ENCODE measurements at places on chromosomes 5 and 9. TPM values are rescaled to one million over a fixed set of nuclear protein-coding genes. Genes with fewer than 3 reads are reported as not detected.

MED22 gene
- total RNA-seq: 17.9 TPM

PCDHGA9 gene
- total RNA-seq: 2.8 TPM

EDIL3 gene
- 75.7 TPM for total RNA-seq

GAPVD1 gene
- total RNA-seq: 58.8 TPM

AGTPBP1 gene
- 9.8 TPM for total RNA-seq

ADGRV1 gene
- total RNA-seq: not detected

KIAA1958 gene
- total RNA-seq: 0.98 TPM

LCN15 gene
- total RNA-seq: not detected

SPOCK1 gene
- total RNA-seq: 4.5 TPM

PCDHAC2 gene
- 5.1 TPM for total RNA-seq

GRCh38 chr9:73596321-73596720, 444.7 kb downstream of the ANXA1 start:
- no peak for DNase-seq

DNA sequence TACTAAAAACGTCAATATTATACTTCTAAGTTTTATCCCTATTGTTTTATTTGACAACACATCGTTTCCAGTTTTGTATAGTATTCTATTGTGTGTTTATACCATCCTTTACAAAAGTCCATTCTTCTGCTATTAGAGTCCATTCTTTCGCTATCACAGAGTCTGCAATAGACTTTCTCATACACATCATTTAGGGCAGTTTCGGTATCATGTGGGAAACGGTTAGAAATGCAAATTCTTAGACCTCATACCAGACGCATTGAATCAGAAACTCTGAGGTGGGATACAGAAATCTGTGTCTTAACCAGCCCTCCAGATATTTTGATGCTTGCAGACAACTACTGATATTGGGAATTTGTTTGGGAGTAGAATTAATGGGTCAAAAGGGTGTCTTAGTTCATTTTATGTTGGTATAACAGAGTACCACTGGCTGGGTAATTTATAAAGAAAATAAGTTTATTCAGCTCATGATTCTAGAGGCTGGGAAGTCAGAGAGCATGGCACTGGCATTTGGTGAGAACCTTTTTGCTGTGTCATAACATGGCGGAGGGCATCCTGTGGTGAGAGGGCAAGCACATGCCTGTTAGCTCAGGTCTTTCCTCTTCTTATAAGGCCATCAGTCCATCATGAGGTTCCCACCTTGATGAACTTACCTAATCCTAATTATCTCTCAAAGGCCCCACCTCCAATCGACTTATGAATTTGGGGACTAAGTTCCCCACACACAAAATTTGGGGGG, 21.1 kb downstream of the CARTPT start:
- DNase-seq: no peak

- no peak for DNase-seq
Observed at GRCh38 chr9:99602854-99603253, 218.8 kb upstream of the NR4A3 start.

GRCh38 chr9:130137641-130138081, 34.5 kb upstream of the NCS1 start:
- DNase-seq: no peak

GRCh38 chr9:90249094-90249493, 393.5 kb downstream of the DIRAS2 start:
- DNase-seq: no peak

DNA sequence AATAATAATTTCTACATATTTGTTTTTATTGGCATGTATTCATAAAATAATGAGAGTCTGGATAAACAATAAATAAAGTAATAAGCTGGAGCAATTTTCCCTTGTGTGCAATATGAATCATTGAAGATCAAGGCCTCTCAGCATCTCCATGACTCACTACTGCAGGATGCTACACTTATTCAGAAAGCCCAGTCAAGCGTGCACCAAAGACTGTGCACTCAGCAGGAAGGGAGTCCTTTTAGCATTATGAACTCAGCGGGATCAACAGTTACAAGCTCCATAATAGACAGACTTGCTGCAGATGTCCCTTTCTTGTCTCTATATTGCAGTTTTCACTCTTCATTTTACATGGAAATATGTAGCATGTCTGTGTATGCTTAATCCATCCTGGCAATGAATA, 485.3 kb downstream of the CDH9 start:
- DNase-seq: peak; percentile 82

GRCh38 chr9:127361561-127361960, 35.4 kb upstream of the SLC2A8 start:
- DNase-seq: no peak

- peak; percentile 57 for DNase-seq
Observed at GRCh38 chr5:157778121-157778805, 34.8 kb downstream of the LSM11 start.

GRCh38 chr5:96434201-96434645, 1.2 kb upstream of the PCSK1 start:
- DNase-seq: peak; percentile 67

DNA sequence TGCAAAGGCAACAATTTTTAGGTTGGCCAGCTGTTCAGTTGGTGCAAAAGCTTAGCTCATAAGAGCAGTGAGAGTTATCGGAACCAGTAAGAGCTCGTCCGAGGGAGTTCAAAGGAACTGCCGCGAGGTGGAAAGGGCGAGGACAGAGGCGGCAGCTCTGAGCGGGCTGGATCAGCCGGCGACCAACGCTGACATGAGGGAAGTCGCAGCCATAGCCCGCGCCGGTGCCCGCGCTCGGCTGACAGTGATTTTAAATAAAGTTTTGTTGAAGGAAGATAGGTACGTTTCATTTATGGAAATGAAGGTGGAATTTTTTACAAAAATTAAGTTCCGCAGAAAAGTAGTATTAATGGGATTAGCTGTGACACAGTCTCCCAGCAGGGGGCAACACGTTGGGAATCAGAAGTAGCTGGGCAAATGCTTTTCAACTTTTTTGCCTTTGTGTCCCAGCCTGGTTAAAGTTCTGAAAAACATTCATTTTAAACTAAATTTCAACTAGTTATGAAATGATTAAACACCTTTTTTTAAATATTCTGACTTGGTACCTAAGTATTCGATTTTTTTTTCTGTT, 43.2 kb downstream of the FBXO4 start:
- DNase-seq: no peak

GRCh38 chr9:135037521-135038250, 49.8 kb upstream of the OLFM1 start:
- no peak for DNase-seq

GRCh38 chr9:127492616-127493015, 41.3 kb downstream of the LRSAM1 start:
- DNase-seq: no peak

- DNase-seq: peak; percentile 69
Observed at GRCh38 chr5:172919525-172920446, 39.4 kb upstream of the RPL26L1 start.

- DNase-seq: no peak
Observed at GRCh38 chr9:104850786-104851545, 77.0 kb downstream of the ABCA1 start.

GRCh38 chr5:10424124-10424731, 17.5 kb upstream of the ROPN1L start:
- DNase-seq: peak; percentile 60

DNA sequence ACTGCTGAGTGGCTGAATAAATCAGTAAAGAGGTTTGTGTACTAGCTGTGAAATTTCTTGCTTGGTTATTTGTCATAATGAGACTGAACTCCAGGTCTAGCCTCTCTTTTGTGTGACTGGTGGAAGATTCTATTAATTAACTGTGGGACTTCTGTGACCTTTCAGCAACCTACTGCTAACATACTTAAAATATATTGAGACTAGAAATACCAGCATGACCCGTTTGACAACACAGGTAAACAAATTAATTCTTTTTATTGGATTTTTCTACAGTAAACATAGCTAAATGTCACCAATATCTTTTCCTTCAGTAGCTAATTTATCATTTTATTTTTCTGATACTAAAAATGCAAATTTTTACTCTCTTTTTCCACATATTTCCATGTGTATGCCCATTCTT, 390.4 kb upstream of the KCNN2 start:
- DNase-seq: no peak

DNA sequence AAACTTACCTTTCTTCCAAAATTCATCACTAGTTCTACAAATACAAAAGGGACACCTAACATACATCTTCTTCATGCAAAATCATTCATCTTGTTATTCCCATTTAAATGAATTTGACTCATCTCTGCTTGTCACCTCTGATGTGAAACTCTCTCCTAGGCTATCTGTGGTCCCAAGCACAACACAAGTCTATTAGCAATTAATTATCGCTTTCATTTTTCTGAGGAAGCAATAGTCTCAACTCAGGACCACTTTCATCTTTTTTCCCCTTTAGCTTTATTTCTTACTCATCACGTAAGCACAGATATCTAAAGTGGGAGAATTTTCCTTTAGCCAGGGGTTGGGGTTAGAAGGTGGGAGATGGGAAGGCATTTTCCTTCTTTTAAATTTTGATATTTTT, 131.9 kb downstream of the ST8SIA4 start:
- DNase-seq: no peak

DNA sequence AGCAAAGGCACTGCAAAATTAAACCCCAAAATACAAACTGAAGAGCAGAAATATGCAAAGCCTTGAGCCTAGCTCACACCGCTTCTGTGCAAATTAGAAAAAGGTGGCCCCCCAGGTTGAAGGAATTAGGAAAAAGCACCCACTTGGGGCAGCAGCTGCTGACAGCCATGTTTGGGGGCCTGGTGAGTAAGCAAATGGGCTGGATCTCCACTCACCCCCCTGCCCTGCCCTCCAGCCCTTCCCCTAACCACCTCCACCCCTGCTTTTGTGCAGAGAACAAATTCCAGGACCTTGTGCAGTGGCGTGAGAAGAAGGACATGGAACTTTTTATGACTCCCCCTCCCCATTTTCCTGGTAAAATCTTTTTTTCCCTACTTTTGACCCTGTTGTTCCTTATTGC, 92.0 kb upstream of the DNAH5 start:
- DNase-seq: peak; percentile 93

GRCh38 chr5:73640861-73641320, 14.9 kb downstream of the ARHGEF28 start:
- peak; percentile 83 for DNase-seq

GRCh38 chr5:135365281-135365680, 33.8 kb downstream of the MACROH2A1 start:
- DNase-seq: no peak

DNA sequence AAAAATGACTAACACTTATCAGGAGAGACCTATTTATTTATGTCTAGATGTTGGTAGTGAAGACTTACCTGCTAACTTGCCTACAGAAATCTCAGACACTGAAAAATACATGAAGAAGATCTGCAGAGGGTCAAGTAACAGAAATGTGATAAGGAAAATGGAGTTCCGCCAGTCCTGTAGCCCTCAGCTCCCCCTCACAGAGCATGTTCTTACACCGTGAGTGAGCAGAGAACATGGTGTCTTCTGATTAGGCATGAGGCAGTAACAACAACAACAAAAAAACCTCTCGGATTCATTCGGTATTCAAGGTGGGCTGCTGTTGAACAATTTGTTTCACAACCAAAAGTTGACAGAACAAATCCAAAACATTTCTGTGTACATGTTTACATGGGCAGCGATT, 162.0 kb upstream of the SNX2 start:
- DNase-seq: no peak

DNA sequence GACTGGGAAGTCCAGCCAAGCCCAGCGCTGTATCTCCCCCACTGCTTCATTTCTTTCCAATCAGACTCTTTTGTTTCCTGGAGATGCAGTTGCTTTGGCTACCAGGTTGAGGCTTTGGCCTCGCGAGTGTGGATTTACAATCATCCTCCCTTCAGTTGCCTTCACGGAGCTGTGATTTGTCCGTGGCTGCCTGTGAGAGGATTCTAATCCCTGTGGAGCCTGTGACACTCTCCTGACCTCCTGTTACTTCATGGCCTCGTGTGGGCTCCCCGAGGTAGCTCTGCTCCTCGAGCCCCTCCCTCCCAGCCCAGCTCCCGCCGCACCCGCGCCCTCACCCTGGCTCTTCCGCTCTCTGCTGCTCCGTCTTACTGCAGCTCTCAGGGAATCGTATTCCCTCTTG, 107.2 kb upstream of the STC2 start:
- DNase-seq: no peak

GRCh38 chr5:31976169-31976568, 197.9 kb downstream of the GOLPH3 start:
- no peak for DNase-seq

DNA sequence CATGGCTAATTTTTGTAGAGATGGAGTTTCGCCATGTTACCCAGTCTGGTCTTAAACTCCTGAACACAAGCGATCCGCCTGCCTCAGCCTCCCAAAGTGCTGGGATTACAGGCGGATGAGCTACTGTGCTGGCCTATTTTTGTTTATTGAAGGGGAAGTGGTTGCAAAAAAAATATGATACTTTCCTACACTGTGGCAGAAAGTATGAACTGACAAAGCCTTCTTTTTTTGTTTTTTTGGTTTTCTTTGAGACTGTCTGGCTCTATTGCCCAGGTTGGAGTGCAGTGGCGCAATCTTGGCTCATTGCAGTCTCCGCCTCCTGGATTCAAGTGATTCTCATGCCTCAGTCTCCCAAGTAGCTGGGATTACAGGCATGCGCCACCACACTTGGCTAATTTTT, 50.9 kb downstream of the OSTF1 start:
- DNase-seq: no peak
